ENCODE measurements at places on chromosomes 1 and 21.

DNA sequence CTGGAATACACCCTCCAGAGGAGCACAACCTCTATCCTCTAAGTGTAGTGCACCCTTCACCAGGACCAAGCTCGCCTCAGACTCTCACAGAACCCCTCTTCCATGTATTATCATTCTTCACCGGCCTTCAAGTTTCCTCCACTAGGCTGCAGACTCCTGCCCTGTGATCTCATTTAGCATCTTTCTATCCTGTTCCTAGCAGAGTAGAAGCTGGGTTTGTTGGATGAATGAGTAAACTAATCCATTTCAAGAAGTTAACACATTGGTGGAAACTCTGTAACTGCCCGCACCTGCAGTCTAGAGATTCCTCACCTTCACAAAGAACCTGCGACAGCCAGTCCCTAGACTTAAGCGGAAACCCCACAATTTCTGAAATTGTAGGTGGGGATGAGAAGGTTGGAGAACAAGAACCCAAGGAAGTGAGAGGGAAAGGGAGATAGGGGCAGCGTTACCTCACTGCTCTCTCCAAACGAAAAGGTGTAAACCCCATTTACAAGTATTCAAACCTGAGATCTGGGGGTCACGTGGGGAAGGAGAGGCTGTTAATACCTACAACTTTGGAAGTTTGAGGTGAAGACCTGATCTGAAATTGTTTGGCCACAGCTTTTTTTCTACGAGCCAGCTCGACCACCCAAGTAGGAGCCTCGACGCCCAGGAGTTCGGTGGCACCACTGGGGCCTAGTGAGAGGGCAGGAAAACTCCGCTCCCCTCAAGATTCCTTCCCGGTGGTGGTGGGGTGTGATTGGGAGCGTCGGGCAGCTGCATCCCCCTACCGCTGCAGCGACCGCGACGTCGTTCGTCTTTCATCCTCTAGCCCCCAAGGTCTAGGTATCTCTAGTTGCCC, 1.2 kb downstream of the PTPN14 start:
- DNase-seq: no peak

DNA sequence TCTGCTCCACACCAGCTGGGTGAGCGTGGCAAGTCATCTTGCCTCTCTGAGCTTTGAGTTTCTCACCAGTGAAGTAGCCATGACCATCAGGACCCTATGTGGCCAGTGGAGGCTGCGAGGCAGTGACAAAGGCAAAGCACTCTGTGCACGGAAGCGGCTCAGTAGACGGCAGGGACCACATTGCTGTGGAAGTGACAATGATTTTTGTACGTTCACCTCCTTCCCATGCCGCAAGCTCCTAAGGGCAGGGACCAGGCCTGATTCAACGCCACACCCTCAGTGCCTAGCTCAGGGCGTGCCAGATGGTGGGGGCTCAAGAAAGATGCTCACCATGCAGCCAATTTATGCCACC, 210.5 kb downstream of the MATN1 start:
- no peak for DNase-seq

- no peak for DNase-seq
Observed at GRCh38 chr1:75708910-75709309, 15.6 kb upstream of the ACADM start.

- no peak for DNase-seq
Observed at GRCh38 chr1:212181015-212181882, 104.0 kb upstream of the PPP2R5A start.

- DNase-seq: no peak
Observed at GRCh38 chr1:170807432-170807831, 127.9 kb upstream of the MROH9 start.

DNA sequence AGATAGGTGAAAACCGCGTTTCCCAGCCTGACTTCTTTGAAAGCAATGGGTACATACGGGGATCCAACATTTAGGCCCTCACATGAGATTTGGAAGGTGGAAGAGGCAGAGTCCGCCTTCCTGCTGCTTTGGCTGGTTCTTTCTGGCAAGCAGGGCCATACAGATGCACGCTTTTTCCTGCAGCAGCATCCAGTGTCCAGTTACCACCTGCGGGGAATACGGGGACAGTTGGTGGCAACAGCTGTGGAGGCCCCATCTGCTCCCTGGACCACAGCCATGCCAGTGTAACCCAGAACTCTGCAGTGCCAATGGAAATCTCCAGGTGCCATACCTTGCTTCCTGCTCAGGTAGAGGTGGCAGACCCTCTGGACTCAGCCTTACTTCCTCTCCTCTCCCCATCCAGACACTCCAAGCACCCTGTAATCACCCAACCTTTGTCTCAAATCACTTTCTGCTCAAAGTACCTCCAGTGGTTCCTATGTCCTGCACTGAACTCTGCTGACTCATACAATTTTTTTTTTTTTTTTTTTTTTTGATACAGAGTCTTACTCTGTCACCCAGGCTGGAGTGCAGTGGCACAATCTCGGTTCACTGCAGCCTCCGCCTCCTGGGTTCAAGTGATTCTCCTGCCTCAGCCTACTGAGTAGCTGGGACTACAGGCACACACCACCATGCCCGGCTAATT, 68.3 kb downstream of the SLC16A1 start:
- DNase-seq: no peak

DNA sequence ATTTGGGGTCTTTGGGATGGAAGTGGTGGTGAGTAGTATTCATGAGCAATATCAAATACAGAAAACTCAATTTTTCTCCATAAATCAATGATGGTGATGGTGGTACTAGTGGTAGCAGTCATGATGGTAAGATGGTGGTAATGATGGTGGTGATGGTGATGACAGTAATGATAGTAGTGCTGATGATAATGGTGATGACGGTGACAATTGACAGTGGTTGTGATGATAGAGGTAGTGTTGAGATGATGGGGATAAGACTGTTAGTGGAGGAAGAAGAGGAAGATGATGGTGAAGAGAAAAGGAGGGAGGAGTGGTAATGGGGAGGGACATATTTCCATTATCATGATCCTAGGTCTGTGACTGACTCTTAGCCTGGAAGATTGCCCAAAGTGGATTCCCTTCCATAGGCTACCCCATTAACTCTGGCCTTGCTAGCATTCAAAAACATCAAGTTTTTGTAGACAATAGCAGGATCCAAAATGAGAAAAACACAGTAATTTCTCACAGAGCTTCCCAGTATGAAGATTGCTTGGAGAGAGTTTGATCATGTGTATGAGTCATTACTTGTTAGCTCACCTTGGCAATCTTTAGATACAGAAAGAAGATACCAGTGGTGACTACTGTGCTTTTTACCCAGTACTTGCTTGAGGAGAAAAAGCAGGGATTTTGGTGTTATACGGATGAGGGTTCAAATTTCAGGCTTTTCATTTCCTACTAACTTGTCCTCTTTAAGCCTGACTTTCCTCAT, 93.9 kb downstream of the ATP1A1 start:
- no peak for DNase-seq

DNA sequence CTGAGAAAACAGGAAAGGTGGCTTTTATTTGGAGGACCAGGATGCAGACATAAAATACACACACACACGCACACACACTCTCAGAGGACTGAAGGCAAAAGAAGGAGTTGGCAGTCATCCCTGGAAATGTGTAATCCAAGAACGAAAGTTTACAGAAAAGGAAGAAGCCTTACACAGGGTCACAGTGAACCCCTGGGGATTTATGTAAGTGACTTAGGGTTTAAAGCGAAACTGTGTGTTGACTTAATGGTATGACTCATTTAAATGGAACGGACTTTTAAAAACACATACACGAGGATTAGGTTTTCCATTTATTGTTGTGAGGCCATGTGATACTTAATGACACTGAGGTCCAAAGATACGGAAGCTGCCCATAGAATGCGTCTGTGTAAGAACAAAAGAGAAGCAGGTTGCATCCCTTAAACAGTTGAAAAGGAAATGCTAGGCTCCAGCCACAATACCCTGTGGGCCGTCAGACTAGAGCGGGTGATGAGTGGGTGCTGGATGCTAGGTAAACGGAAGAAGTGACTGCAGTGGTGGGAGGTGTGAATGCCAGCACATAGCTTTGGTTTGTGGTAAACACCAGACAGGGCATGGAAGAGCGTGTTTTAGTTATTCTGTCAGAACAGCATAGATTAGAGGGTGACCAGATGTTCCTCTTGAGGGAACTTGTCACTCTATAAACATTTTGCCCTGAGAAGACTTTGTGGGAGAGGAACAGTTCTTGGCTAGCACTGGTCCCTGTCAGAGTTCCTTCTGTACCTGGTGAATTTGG, 21.6 kb upstream of the BCL10 start:
- DNase-seq: peak; percentile 65

DNA sequence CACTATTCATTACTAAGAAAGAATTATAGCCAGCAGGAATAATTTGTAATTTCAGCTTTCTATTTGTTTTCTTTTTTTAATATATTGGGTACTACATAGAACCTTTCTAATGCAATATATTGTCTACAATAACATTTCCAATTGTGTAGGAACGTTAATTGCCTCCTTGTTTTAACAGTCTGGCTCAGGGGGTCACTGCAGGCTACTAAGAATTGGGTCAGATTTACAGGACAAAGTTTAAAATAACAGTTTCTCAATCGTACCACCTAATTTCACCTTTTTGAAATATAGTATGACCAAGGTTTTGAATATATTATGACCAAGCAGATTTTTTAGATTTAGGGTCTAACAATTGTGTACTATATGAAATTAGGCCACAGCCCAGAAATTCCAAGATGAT, 2.4 kb downstream of the CFH start:
- no peak for DNase-seq

- no peak for DNase-seq
Observed at GRCh38 chr21:32990666-32991065, 35.1 kb upstream of the OLIG2 start.

- DNase-seq: no peak
Observed at GRCh38 chr1:185823467-185823866, 89.3 kb downstream of the HMCN1 start.

DNA sequence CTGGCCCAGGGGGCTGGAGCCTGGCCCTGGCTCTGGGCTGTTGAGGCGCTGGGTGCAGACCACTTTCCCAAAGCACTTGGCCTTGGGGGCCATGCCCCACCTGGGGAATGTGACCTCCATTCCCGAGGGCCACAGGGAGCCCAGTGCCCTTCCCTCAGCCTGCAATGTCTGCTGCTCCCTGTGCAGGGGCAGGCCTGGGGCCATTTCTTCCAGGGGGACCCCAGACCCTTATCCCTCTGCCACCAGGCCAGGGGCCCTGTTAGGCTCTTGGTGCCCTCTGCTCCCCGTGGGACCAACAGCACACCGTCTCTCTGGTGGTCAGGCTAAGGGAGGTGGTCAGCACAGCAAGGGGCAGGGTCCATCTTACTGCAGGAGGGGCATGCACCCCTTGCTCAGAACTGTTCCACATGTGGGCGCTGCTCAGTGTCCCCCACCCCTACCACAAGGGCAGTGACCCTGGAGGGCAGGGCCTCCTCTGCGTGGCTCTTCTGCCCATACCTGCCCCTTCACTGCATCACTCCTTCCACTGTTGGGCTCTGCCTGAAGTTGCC, 1.1 kb upstream of the TMEM52 start:
- DNase-seq: no peak

- DNase-seq: no peak
Observed at GRCh38 chr1:81542196-81542595, 258.5 kb upstream of the ADGRL2 start.

- DNase-seq: no peak
Observed at GRCh38 chr1:88544195-88544594, 139.9 kb upstream of the PKN2 start.

- no peak for DNase-seq
Observed at GRCh38 chr1:119293797-119294196, 74.8 kb upstream of the HAO2 start.

GRCh38 chr1:54581621-54582035, 33.6 kb downstream of the ACOT11 start:
- DNase-seq: no peak

- DNase-seq: no peak
Observed at GRCh38 chr1:72018562-72018961, 263.8 kb downstream of the NEGR1 start.

GRCh38 chr1:99198393-99198792, 65.9 kb upstream of the PLPPR4 start:
- no peak for DNase-seq

- DNase-seq: no peak
Observed at GRCh38 chr1:176602388-176603004, 139.5 kb downstream of the PAPPA2 start.

DNA sequence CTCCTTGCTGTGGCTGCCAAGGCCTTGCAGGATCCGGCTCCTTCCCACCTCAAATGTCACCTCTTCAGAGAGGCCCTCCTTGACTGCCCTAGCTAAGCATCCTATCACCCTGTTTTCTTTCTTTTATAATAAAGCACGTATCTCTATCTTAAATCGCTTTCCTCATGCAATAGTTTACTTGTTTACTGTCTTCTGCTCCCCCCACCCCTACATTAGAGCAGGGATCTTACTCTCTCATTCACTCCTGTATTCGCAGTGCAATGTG, 36.4 kb downstream of the MYOM3 start:
- no peak for DNase-seq

DNA sequence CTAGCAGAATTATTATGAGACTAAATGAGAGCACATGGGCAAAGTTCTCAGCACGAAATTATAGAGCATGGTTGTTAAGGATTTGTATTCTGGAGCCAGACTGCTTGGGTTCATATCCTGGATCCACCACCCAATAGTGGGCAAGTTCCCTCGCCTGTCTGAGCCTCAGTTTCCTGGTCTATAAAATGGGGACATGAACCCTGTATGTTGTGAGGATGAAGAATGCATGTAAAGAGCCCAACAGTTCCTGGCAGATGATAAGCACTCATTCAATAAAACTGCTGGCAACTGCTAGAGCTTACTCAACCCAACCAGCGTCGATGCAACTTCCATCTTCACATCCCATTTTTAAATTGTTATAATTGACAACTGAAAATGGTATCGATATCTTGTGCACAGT, 47.2 kb upstream of the ZBTB40 start:
- no peak for DNase-seq

DNA sequence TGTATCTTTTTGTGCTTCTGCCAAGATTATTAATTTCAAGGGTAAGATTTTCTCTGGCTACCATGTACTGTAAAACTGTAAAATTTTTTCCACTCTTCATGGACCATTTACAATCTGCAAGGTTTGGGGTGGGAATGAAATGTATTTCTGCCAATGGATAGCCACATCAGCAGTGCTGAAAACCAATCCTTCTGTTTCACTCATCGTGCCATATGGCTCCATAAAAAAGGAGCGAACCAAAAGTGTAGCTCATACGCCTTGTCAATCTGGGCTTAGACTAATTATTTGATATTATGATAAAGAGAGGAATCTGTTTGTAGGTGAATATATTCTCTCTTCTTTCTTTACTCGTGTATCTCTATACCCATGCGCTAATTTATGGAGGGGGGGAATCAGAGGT, 3.0 kb upstream of the SLC44A5 start:
- no peak for DNase-seq

- no peak for DNase-seq
Observed at GRCh38 chr1:211318576-211319280, 7.9 kb upstream of the TRAF5 start.

GRCh38 chr21:14706712-14707510, 160.8 kb upstream of the SAMSN1 start:
- no peak for DNase-seq

- DNase-seq: no peak
Observed at GRCh38 chr1:158334526-158335212, 3.3 kb upstream of the CD1B start.

- no peak for DNase-seq
Observed at GRCh38 chr1:53982763-53983104, 35.3 kb downstream of the LDLRAD1 start.
